ENCODE measurements at places on chromosomes 1 and 21. TPM values are rescaled to one million over a fixed set of nuclear protein-coding genes. Genes with fewer than 3 reads are reported as not detected.

Gene A3GALT2
- total RNA-seq: not detected

Gene OR10Z1
- total RNA-seq: not detected

Gene TSPEAR
- total RNA-seq: 0.09 TPM

Gene FUBP1
- total RNA-seq: 395 TPM

Gene HSD3B2
- total RNA-seq: not detected

Gene TFAP2E
- 0.54 TPM for total RNA-seq

Gene FASLG
- total RNA-seq: not detected

Gene ASAP3
- total RNA-seq: 16.2 TPM

Gene KLHL12
- total RNA-seq: 26.4 TPM

Gene F5
- total RNA-seq: 0.18 TPM

Gene KCTD3
- total RNA-seq: 80.5 TPM

Gene SLC1A7
- not detected for total RNA-seq

Gene CLDN14
- total RNA-seq: not detected

Gene TBX15
- 2.8 TPM for total RNA-seq

Gene GBP4
- 0.91 TPM for total RNA-seq

Gene DDX20
- total RNA-seq: 19.6 TPM

Gene CNIH4
- 25.9 TPM for total RNA-seq

Gene GNAT2
- total RNA-seq: not detected

Gene ZMYND12
- 0.64 TPM for total RNA-seq

Gene TMEM240
- total RNA-seq: 8.8 TPM

Gene ZNF697
- total RNA-seq: 28.3 TPM

Gene ADAMTS4
- 2.0 TPM for total RNA-seq

Gene GRIK1
- total RNA-seq: 97.1 TPM

Gene FCRL6
- total RNA-seq: not detected

Gene PRRX1
- 13.3 TPM for total RNA-seq

Gene TNNT2
- total RNA-seq: not detected

Gene DDR2
- 15.0 TPM for total RNA-seq

Gene KDF1
- total RNA-seq: not detected

Gene KNCN
- not detected for total RNA-seq

Gene LENEP
- 1.5 TPM for total RNA-seq

Gene CAPN9
- total RNA-seq: not detected

Gene CFHR3
- total RNA-seq: not detected

Gene CNR2
- total RNA-seq: not detected

Gene PGLYRP4
- total RNA-seq: not detected

Gene EIF4G3
- 69.3 TPM for total RNA-seq

Gene C1QB
- total RNA-seq: 7.0 TPM

Gene KRTAP19-3
- not detected for total RNA-seq

Gene MX1
- total RNA-seq: 8.2 TPM

Gene EDARADD
- 1.3 TPM for total RNA-seq

Gene USP21
- total RNA-seq: 15.5 TPM

Gene FAM163A
- total RNA-seq: 0.36 TPM

Gene DCAF6
- total RNA-seq: 52.2 TPM
